ENCODE measurements at places on chromosomes 11 and 22.

DNA sequence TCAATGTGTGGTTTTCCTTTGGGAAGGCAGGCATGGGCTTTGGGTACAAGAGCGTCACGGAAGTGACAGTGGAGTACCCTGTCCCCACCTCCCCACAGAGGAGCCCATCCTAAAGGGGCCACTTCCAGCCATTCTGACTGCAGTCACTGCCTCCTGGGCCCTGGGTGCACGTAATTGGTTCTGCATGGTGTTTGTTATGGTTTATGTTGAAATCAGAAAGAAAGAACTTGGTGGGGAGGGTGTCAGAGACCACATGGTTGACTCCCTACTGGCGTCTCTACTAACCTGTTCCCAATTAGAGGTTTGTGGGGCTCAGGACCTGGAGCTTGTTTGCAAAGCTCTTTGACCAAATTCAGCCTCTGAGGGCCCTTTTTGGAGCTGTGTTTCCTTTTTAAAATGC, 40.8 kb downstream of the RIBC2 start:
- no peak for DNase-seq

DNA sequence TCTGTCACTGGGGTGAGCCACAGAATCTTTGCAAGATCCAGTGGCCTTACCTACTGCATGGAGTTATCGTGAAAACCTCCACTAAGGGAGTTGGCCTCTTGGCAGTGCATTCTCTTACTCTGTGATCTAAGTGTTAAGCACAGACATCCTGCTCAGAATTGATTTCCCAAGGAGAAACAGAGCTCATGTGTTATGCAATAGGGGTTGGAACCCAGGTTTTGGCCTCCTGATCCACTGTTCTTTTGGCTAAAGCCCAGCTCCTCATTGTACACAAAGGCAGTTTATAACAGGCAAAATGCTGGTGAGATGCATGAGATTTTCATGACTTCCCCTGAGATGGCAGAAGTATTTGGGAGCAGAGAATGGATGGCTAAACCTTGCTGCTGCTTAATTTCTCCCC, 11.8 kb downstream of the DTX4 start:
- no peak for DNase-seq

GRCh38 chr11:96317571-96317970, 25.4 kb downstream of the MAML2 start:
- no peak for DNase-seq

DNA sequence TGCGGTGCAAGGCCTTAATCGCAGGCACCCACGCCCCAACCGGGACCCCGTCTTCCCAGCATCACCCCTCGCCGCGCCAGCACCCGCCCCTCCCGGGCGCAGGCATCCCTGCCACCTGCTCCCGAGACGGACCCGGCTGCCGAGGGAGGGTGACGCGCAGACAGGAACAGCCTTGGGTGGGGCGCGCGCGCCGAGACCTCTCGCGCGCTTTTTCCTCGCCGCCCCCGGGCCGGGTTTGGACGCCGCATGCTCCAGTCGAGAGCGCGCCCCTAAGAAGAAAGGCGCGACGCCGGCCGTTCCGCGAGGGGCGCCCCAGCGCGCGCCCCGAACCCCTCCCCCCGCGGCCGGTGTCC, 504 bp downstream of the CFL1 start:
- DNase-seq, result peak; percentile 80

GRCh38 chr11:49995565-49995964, 13.2 kb upstream of the OR4C12 start:
- no peak for DNase-seq

DNA sequence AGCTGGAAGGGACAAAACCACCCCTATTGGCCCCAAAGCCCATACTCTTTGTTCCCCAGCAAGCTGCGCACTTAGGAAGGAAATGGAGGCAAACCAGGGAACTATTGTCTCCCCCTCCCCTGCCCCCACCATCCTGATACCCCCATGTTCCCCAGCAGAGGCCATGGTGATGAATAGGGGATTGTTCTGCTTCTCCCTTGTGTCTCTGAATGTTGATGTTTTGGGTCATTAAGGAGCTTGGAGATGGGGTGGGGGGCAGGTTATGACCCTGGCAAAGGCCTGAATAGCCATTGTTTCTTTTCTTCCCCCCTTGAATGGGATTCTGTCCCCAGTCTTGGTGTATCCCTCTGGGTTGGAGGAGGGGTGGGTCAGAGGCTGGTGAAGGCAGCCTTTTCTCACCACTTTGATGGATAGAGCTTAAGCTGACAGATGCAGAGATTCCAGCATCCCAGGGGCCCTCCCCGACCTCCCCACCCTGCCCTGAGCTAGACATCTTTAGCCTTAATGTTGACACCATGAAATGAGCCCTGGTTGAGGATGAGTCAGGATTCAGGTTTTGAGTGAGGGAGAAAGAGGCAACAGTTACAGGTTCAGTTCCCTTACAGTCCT, 8.3 kb downstream of the DTX4 start:
- no peak for DNase-seq

- DNase-seq, result no peak
Observed at GRCh38 chr11:126280595-126280994, 2.3 kb upstream of the TIRAP start.

DNA sequence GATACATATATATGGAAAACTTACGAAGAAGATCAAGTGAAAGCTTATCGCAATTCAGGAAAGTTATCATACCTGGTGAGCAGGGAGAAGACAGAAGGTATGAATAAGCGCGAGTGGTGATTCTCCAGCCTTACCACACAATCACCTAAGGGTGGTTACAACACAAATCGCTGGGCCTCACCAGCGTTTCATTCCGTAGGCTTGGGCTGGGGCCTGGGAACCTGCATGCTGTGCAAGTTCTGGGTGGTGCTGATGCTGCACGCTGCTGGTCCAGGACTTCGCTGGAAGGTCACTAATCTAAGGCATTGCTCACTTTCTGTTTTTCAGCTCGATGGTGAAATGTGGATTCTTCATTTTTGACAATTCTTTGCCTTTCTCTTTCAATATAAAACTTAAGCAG, 76.6 kb upstream of the SLC25A18 start:
- DNase-seq, result no peak

DNA sequence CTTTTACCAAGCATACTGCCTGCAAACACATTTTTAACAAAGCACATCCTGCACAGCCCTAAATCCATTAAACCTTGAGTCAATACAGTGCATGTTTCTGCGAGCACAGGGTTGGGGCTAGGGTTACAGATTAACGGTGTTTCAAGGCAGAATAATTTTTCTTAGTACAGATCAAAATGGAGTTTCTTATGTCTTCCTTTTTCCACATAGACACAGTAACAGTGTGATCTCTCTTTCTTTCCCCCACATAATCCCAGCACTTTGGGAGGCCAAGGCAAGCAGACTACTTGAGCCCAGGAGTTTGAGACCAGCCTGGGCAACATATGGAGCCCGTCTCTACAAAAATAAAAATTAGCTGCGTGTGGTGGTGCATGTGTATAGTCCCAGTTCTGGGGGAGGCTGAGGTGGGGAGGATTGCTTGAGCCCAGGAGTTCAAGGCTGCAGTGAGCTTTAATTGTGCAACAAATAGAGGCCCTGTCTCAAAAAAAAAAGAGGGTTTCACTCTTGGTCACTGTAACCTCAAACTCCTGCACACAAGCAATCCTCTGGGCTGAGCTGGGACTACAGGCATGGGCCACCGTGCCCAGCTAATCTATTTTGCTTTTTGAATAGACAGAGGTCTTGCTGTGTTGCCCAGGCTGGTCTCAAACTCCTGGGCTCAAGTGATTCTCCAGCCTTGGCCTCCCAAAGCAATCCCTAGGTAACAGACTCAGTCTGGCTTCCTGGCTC, 19.7 kb upstream of the SLC3A2 start:
- DNase-seq, result no peak

DNA sequence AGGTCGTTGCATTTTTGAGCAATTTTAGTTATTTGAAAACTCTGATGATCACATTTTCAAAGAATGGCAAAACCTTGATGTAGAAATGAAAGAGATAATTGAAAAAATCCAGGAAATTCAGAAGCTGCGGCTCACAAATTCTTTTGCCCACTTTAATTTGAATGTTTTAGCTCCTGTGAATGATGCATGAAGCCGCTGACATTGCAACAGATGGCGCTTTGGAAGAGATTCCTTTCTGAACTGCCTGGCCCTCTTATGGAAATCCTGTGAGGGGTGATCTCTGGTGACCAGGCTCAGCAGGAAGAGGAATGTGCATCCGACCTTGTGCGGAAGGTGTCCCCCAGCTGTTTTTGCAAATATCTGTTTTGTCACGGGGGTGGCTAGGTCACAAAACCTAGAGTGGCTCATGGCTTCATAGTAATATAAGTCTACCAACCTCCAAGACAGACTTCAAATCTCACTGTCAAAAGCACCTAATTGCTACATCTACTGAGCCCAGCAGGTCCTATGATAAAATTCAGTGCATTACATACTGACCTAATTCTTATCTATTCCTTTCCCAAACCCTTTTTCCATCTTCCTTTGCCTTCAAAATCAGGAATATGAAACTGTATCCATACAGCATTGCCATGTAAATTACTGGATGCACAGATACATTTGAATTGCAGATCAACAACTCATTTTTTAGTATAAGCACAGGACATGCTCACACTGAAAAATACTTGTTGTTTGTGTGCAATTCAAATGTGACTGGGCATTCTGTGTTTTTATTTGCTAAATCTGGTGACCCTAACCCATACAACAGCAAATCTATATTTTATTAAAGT, 412.7 kb downstream of the ETS1 start:
- DNase-seq, result no peak

DNA sequence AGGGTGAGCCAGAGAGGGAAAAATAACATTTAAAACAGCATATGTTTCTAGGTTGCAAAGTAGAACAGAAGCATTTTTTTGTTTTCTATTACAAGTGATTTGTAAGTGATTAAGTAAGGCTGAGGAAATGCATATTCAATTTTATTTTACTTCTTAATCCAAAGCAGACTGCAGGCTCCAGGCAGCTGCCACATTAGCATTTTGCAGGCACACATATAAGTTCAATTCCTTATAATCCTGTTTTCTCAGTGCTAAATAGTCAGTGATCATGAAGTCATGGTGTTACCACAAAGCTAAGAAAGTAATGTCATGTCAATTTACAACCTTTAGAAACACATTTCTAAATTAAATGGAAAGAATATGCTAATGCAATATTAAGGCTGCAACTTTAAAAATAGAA, 149.8 kb downstream of the CNTN5 start:
- no peak for DNase-seq

DNA sequence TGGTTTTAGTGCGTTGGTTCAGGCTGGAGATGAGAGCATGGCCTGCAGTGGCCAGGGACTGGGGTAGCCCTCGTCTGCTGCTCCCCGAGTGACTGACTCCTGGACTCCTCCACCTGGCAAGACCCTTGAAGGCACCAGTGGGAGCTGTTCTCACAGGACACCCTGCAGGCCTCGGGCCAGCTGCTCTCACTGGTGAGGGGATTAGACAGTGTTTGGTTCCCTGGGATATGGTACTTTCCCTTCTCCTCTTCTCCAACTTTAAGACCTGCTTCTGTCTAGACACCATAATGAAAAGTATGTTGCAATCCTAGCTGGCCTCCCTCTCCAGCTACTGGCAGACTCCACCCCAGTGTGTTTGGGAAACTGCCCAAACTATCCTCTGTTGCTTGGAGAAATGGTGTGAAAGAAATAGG, 168.8 kb upstream of the CADM1 start:
- no peak for DNase-seq

GRCh38 chr11:102603091-102603490, 22.0 kb downstream of the MMP20 start:
- DNase-seq, result no peak

- DNase-seq, result peak; percentile 85
Observed at GRCh38 chr22:41532908-41533825, 11.1 kb downstream of the POLR3H start.

- no peak for DNase-seq
Observed at GRCh38 chr11:113417428-113417827, 29.8 kb downstream of the ANKK1 start.

DNA sequence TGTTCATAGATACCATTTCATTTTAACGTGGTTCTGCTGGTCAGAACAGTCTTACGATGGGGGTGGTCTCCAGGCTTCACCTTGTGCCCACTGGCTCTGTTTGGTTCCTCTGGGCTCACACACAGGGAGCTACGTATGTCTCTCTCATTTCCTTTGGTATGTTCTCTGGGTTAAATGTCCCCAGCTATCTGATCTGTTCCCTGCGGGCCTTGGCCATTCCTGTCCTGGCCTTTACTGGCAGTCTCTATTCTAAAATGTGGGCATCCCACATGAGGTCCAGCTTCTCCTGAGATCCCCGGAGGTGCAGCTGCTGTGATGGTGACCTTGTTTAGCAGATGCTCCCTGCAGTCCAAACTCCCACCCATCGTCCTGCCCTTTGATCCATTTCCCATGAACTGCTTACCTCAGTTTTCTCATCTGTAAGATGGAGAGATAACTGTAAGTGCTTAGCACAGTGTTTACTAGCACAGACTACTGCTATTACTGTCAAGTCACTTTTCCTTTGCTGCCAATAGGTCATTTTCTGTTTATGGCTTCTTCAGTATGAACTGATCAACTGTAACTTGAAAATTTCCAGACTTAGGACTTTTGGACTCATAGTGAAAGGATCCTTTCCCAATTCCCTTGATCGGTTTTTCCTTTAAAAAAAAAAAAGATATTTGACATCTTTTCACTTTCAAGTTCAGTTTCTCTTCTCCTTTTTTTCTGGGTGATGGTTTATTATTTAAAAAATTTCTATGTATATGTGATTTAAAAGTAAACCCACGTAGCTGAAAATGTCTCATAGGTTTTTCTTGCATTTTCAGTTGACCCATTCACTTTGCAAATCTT, 92.9 kb downstream of the PTPRJ start:
- no peak for DNase-seq

DNA sequence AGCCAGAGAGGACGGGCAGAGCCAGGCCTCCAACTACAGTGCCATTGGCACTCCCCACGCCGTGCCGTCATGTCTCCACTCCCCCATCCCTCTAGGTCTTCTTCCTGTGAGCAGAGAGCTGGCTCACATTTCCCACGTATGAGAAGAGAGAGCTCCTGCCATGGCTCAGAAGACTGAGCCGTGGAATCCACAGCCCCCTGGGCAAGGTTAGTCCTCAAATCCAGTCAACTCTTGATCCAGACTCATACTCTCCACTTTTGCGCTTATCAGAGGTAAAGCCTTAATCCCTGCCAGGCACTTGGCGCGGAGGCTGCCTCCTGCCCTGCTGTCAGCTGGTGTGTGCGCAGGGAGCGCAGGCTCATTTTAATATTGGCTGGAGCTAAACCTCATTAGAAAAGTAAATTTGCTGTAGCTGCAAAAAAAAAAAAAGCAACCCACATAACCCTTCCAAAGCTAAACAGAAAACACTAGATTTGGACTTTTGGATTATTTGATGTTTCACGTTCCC, 4.7 kb downstream of the B3GAT1 start:
- no peak for DNase-seq

- no peak for DNase-seq
Observed at GRCh38 chr11:73750228-73750627, 10.6 kb downstream of the RAB6A start.

DNA sequence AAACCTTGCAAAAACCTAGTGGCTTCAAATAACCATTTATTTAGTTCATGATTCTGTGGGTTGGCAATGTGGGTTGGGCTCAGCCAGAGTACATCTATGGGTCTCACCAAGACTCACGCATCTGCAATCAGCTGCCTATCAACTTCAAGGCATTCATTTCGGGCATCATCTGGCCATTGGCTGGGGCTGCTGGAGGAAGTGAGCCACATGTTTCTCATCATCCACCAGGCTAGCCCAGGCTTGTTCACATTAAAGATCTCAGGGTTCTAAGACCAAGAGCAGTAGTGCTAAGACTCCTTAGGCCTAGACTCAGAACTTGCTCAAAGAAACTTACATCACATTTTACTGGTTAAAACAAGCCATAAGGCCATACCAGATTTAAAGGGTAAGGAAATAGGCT, 478.9 kb upstream of the ARHGAP42 start:
- DNase-seq, result no peak

Measured in tibial artery (tissue), 4 donors.